ENCODE measurements at places on chromosomes 3 and 15.

- DNase-seq = no peak
Observed at GRCh38 chr15:44722011-44722410, 10.7 kb downstream of the B2M start.

- no peak for DNase-seq
Observed at GRCh38 chr3:139227165-139227564, 116.7 kb upstream of the MRPS22 start.

- no peak for DNase-seq
Observed at GRCh38 chr3:184203526-184203925, 17.5 kb downstream of the ABCF3 start.

- DNase-seq = no peak
Observed at GRCh38 chr3:19540464-19540863, 392.2 kb downstream of the KCNH8 start.

- DNase-seq = no peak
Observed at GRCh38 chr3:43769885-43770425, 79.2 kb downstream of the ABHD5 start.

- no peak for DNase-seq
Observed at GRCh38 chr3:79968418-79968817, 200.6 kb upstream of the ROBO1 start.

DNA sequence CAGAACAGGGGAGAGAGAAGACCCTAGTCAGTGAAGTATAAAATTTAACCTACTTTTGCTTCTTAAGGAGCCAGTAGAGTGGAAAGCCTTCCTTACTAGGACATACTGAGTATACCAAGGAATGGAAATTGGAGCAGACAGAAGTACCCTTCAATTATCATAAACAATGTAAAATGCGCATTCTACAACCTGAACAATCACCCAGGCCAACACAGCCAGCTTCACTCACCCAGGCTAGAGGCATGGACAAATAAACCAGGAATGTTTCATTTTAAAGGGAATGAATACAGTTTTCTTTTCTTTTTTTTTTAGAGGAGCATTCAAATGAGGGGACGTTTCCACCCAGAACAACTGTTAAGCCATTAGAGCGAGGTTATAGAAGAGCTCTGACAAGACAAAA lies 41.9 kb upstream of the PLXND1 start:
- DNase-seq = no peak

All from CD8-positive, alpha-beta T cell (primary cell).